ENCODE measurements at places on chromosomes 7 and 10.
A peak's percentile ranks its signal among the peaks of the same experiment; 100 is the strongest.

DNA sequence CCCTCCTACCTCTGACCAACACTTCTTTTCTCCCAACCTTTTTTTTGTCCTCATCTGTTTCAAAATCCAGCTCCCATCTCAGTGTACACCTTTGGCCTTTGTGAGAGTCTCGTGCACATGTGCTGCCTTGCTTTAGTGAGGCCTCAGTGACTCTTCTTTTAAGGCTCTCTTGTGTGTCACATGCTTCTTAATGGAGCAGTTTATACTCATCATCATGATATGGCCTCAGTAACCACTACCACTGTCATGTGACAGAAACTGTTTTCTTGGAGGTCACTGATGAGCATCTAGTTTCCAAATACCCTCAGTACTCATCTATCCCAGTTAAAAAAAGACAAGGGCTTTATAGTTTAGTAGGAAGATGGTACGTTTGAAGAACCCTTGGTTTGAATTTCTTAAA lies 8.1 kb upstream of the ARHGAP22 start:
- peak; percentile 80 for DNase-seq

GRCh38 chr10:75632805-75633462 lies 201.5 kb downstream of the LRMDA start:
- DNase-seq, result no peak

GRCh38 chr7:120973849-120974248 lies 14.7 kb upstream of the CPED1 start:
- DNase-seq, result no peak

GRCh38 chr10:103894441-103894864 lies 23.5 kb downstream of the STN1 start:
- DNase-seq, result no peak

- DNase-seq, result no peak
Observed at GRCh38 chr7:95190515-95190914, 133.8 kb downstream of the PON1 start.

DNA sequence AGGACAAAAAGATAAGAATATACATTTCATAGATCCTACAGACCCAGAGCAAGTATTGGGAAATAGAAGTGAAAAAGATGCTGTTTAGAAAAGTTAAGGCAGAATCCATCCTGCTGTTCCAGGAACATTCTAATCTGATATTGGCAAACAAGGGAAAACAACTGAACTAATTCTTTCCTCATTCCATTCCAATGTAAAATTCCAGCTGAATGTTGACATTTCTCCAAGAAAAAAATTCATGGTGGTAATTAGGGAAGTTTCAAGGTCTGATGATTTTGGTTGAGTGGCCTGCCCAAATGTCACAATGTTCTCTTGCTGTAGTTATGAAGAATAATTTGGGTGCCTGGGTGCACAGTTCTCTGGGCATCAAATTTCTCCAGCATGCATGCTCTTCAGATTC lies 15.2 kb downstream of the PIP start:
- no peak for DNase-seq

GRCh38 chr7:144404946-144405345 lies 1.5 kb upstream of the NOBOX start:
- DNase-seq, result no peak

GRCh38 chr10:10138685-10139084 lies 879.0 kb upstream of the CELF2 start:
- peak; percentile 14 for DNase-seq

DNA sequence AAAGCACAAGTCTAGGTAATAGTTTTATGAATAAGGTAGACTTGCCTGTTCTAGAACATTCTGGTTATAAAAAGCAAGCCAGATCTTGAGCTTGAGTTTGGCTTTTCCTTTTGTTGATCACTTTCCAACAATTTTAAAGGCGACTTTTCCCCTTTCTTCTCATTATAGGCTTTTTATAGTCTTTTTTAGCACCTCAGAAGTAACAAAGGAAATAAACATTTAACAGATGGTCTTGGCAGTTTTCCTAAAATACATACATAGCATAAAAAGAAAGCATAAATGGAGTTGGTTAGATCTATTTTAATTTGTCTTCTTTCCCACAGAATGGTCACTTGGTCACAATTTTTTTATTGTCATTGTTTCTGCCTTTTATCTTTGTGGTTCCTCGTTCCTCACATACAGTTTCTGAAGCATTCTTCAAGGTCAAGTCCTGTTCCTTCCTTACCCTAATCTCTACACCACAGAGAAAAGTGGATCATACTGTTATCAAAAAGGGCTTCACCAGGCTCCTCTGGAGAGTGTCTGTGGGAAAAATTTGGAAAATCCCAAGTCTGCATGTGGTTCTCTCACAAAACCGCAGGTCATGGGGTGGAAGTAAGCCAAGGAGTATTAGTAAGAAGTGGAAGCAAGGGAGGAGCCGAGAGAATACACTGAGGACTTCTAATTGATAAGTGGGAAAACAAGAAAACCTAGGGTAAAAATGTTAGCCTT lies 31.3 kb downstream of the THNSL1 start:
- no peak for DNase-seq

GRCh38 chr10:112215342-112215774 lies 31.8 kb upstream of the GPAM start:
- no peak for DNase-seq

DNA sequence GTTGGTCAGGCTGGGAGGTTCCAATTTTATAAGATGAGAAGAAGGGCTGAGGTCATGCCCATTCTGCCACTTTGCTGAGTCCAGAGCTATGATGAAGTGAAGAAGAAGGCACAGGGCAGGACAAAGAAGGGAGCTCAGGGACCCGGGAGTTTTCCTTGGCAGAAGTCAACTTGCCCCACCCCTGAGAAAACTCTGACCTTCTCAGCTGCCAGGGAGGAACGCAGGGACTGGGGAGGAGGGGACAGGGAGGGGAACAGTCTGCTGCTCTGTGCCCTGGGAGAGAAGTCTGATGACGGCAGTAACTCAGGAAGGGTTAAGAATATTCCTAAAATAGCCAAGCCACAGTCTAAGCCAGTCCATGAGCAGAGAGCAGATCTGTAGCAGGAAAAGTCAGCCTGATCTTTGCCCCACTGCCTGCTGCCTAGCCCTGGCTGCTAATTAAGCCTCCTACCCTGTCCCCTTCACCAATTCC lies 11.7 kb downstream of the ADIRF start:
- DNase-seq, result peak; percentile 56

GRCh38 chr10:101385866-101386658 lies 32.1 kb downstream of the BTRC start:
- no peak for DNase-seq

DNA sequence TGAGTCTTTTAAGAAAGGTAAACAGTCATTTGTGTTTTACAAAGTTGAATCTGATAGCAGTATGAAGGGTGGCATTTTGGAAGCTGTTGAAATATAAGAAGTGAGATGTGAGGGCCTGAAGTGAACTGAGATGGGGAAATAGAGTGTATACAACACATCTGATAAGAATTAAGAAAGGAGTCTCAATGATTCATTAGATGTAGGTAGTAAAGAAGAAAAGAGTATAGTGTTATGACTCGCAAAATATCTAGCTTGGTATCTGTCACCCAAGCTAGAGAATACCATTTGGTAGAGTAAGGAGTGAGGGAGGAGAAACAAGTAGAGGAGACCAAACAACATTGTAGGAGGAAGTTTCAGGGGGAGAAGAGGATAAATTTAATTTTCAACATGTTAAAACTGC lies 5.3 kb downstream of the PTPN12 start:
- DNase-seq, result no peak

- DNase-seq, result no peak
Observed at GRCh38 chr10:98047009-98047741, 16.8 kb upstream of the CRTAC1 start.

DNA sequence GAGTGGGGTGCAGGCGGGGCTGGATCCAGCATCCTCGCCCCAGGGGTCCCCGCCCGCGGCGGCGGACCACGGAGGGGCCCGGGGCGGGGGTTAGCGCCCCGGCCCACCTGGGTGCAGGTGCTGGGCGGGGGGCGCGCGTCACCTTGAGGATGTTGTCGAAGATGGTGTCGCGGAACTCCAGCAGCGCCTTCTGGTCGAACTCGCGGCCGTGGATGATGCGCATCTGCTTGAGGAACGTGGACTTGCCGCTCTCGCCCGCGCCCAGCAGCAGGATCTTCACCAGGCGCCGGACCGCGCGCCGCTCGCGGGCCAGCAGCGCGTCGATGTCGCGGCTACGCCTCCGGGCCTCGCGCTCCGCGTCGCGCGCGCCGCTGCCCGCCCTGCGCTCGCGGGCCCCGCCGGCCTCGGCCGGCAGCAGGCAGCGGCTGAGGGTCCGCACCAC lies 376 bp downstream of the GNA12 start:
- DNase-seq, result peak; percentile 59

- no peak for DNase-seq
Observed at GRCh38 chr7:157752832-157753291, 416.1 kb downstream of the DNAJB6 start.

DNA sequence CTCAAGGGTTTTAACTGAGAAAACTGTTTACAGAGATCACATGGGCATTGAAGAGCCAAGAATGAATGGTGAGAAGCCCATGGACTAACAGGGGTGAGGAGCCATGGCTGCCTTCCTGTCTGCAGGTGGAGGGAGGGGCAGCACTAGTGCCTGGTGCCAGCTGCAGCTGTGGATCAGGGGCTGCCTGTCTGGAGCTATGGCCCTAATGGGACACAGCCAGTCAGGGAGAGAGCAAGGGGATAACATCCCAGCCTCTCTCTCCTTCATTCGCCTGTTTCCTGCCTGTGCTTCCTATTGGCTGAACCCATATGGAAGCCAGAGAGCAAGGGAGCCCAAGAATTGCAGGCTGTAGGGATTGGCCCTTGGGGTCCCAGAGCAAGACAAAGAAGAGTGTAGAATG lies 125.8 kb upstream of the GAD2 start:
- DNase-seq, result no peak

- DNase-seq, result no peak
Observed at GRCh38 chr7:22051886-22052673, 106.4 kb upstream of the CDCA7L start.

DNA sequence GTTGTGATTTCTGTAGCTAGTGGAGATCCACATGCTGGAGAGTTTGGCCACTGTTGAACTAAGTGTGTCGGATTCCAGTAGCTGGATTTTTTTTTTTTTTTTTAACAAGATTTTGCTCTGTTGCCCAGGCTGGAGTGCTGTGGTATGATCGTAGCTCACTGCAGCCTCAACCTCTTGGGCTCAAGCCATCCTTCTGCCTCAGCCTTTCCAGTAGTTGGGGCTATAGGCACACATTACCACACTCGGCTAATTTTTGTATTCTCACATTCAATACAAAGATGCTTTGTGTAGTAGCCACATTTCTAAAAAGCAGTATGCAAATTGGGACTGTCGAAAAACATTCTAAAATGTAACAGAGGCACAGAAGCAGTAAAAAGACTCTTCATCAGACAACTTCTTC lies 63.5 kb downstream of the RABGEF1 start:
- DNase-seq, result no peak

All from suppressor macrophage treated with lipopolysaccharide for 4 hours (primary cell).